ENCODE measurements at places on chromosomes 11 and 22. TPM values are rescaled to one million over a fixed set of nuclear protein-coding genes. Genes with fewer than 3 reads are reported as not detected.

GRAP2 gene
- not detected for total RNA-seq

CARNS1 gene
- 0.38 TPM for total RNA-seq

CDC42BPG gene
- not detected for total RNA-seq

HYOU1 gene
- total RNA-seq, result 85.4 TPM

UBQLNL gene
- 0.32 TPM for total RNA-seq

ACR gene
- not detected for total RNA-seq

C11orf97 gene
- total RNA-seq, result not detected

ACER3 gene
- 10.2 TPM for total RNA-seq

SMIM38 gene
- total RNA-seq, result not detected

RAB39A gene
- not detected for total RNA-seq

IFITM1 gene
- 77.3 TPM for total RNA-seq

DCUN1D5 gene
- 87.6 TPM for total RNA-seq

DNA sequence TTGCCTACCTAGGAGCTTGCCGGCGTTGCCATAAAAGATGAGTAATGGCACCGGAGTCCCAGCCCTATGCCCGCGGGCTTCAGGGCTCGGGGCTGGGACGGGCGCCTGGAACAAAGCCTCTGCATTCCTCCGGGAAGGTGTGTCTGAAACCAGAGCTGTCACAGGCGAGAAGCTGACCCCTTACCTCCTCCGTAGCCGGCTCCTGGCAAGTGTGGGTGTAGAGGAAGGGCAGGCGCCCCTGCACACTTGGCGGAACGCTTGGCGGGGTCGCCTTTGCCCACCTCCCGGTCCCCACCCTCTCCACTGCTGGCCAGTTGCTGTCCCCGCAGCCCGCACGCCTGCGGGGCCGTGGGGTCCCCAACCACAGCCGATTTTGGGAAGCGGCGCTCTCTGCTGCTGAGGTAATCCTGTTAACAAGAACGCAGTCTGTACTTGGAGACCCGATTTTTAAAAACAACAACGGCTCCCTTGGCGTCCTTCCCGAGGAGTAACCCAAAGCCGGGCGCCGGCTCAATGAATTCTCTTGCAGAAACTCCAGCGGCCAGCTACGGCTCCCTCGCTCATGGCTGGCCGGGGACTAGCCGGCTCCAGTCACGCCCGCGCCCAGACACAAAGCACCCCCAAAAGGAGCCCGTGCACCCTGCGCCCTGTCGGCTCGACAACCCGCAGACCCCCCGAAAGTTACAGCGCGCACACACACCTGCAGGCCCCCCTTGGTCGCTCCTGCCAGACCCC, 89.2 kb downstream of the PLEKHA7 start:
- peak; percentile 40 for DNase-seq

DNA sequence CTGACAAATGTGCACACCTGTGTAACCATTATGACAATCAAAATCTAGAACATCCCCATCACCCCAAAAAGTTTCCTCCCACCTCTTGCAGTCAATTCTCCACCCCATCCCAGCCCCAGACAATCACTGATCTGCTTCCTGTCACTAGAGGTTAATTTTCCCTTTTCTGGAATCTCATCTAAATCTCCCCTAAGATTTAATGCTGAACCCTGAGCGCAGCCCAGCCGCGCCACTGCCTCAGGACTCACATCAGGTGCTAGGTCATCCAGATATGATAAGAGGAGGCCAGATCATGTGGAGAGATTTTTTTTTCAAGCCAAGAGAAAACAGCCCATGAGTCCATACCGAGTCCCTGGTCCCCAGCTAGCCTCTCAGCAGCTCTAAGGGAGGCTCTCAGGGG, 4.3 kb upstream of the TMPRSS13 start:
- no peak for DNase-seq

- peak; percentile 51 for DNase-seq
These were observed 5.2 kb downstream of the SBF1 start for GRCh38 chr22:50469377-50470305.

GRCh38 chr22:49551897-49552614, 275.6 kb downstream of the BRD1 start:
- no peak for DNase-seq

DNA sequence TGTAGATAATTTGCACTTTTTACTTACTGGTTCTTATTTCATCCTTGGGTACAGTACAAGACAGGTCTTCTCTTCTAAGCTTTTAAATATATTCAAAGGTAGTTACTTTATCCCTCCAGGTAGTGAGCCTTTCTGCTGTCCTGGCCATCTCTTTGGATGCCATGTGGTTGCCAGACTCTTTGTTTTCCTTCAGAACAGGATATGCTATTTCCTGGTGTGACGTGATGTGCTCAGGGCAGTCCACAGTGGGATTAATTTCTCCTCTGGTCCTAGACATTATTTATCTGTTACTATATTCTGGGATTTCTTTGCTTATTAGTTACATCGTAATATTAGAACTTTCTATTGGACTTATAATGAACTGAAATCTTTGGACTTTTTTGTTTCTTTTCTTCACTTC, 63.7 kb downstream of the PPP6R3 start:
- no peak for DNase-seq

GRCh38 chr22:23790819-23791737, 4.3 kb downstream of the SMARCB1 start:
- peak; percentile 78 for DNase-seq

DNA sequence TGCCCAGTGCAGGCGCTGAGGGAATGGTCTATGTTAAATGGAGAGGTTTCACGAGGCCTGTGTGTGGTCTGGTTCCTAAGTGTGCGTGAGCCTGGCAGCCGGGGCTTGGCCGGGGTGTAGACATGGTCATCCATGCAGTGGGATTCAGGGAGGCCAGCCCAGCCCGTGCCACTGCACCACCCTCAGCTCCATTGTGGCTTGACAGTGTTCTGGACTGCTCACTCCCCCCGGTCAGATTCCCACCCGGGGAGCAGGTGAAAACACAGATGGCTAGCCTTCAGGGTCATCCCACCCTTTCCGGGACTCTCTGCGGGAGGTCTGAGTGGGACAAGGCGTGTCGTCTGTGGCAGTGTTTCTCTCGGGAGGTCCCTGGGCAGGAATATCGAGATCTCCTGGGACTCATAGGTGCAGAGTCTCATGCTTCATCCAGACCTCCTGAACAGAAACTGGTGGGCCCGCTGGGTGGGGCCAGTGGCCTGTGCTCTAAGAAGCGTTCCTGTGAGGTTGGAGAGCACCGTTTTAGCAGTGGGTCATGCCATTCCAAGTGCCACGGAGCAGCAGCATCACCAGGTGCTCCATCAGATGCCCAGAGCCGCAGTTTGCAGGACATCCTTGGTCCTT, 52.3 kb downstream of the ST14 start:
- DNase-seq, result no peak

DNA sequence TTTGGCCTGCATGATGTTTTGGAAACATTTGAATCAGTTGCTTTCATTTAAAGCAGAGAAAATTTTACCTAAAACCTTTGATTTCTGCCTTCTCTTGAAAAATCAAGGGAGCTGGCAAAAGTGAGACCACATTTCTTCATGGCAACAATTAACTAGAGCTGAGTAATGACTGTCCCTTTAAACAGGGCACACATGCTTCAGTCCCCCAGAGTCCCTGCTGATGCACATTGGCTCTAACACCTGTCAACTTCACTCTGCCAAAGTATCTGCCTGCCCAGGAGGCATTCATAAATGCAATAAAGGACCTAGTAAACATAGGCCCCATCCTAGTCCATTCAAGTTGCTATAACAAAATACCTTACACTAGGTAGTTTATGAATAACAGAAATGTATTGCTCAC, 87.1 kb upstream of the LDLRAD3 start:
- DNase-seq, result no peak

DNA sequence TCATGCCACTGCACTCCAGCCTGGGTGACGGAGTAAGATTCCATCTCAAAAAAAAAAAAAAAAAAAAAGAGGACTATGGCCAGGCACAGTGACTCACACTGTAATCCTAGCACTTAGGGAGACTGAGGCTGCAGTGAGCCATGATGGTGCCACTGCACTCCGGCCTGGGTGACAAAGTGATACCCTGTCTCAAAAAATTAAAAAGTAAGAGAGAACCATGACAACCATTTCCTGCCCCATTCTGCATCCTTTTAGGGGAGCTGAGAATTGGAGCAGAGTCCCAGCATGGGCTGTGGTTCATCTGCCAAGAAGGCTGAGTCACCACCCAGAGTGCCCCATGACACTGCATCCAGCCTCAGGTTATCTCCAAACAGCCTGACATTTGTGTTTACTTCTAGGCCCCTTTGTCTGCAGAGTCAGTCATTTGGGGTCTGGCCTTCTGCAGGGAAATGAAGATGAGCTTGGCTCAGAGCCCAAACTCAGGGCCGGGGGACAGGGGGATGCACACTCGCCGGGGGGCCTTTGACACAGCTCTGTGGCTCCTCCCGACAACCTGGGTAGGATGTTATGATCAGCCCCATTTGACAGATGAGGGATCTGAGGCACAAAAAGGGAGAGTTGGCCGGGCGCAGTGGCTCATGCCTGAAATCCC, 4.7 kb downstream of the CSDC2 start:
- DNase-seq, result peak; percentile 87

- peak; percentile 82 for DNase-seq
These were observed 83.6 kb upstream of the PPARA start for GRCh38 chr22:46066691-46067090.

DNA sequence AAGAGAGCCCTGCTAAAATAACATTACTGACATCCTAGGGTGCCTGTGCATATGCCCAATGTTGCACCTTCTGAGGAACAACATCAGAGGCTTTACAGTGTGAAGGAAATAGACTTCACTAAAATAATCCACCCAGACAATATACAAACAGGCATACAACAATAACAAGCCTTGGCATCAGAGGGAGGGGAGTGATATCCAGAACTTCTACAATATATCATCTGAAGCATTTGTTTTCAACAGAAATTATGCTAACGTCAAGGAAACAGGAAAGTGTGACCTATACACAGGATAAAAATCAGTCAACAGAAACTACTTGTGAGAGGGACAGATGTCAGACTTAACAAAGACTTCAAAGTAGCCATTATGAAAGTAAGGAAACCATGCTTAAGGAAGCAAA, 81.3 kb downstream of the CTNND1 start:
- DNase-seq, result no peak

- DNase-seq, result no peak
These were observed 1.3 kb upstream of the LIMK2 start for GRCh38 chr22:31210556-31211421.

- DNase-seq, result peak; percentile 68
These were observed 323 bp upstream of the PANX1 start for GRCh38 chr11:94128291-94128745.

GRCh38 chr11:44319552-44320288, 9.8 kb upstream of the ALX4 start:
- DNase-seq, result peak; percentile 19

- DNase-seq, result no peak
These were observed 27.2 kb downstream of the GLB1L2 start for GRCh38 chr11:134358856-134359490.

GRCh38 chr22:22884010-22884887, 3.4 kb upstream of the IGLL5 start:
- peak; percentile 74 for DNase-seq

GRCh38 chr22:26489447-26490036, 5.9 kb downstream of the SRRD start:
- no peak for DNase-seq

- no peak for DNase-seq
These were observed 13.1 kb upstream of the GRK3 start for GRCh38 chr22:25551396-25551795.

- DNase-seq, result peak; percentile 6
These were observed 3.5 kb downstream of the PHF21B start for GRCh38 chr22:45006111-45006963.

- DNase-seq, result no peak
These were observed 786.7 kb downstream of the TBC1D22A start for GRCh38 chr22:47548953-47549740.

GRCh38 chr11:14249121-14249963, 109.6 kb downstream of the RRAS2 start:
- DNase-seq, result peak; percentile 72

GRCh38 chr11:64019106-64020037, 16.4 kb upstream of the FLRT1 start:
- no peak for DNase-seq
